ENCODE measurements at places on chromosomes 16 and 17.

- DNase-seq, result no peak
Measured at GRCh38 chr16:3655396-3656159, 1.1 kb downstream of the DNASE1 start.

GRCh38 chr16:50093607-50094539 lies 28.1 kb downstream of the HEATR3 start:
- no peak for DNase-seq

DNA sequence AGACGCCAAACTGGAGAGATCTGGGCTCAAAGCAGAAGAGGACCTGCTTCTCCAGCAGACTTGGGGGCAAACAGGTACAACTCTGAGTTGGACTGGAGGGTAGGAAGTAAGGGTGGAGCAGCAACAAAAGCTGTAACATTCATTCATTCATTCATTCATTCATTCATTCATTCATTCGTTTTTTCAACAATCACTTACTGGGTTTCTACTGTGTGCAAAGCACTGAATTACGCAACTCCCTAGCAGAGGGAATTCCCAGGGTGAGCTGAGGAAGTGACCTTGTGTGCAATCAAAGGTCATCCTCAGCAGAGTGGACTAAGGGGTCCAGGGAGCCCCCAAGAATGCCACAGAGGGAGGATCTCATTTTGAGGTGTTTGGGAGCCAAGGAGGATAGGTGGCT lies 231.1 kb upstream of the SDK2 start:
- DNase-seq, result no peak

DNA sequence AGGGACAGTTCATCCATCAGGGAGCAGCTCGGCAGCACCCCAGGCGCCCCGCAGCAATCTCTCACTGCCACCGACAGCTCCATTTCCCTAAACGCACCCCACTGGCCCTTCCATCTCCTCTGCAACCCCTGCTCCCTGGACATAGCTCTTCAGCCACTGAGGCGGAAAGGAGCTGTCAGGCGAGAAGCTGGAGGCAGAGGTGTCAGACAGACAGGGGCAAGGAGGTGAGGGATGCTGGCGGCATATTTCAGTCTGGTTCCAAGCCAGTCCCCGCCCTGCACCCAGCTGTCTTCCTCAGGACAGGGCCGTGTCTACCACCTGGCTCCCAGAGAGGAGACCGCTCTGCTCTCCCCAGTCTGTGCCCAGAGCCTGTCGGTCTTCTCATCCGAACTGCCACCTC lies 9.7 kb downstream of the ACLY start:
- DNase-seq, result no peak

- no peak for DNase-seq
Measured at GRCh38 chr17:33739714-33740113, 446.6 kb upstream of the ASIC2 start.
